Myocyte (in vitro differentiated cells): ENCODE measurements at places on chromosomes 6 and 20. TPM values are rescaled to one million over a fixed set of nuclear protein-coding genes. Genes with fewer than 3 reads are reported as not detected.
A peak's percentile ranks its signal among the peaks of the same experiment; 100 is the strongest.

Gene SYTL3
- total RNA-seq, result 6.9 and 7.1 TPM in 2 replicates

- DNase-seq, result peak; percentile 99
Measured at GRCh38 chr20:62558779-62559178, 83.0 kb upstream of the GATA5 start.

DNA sequence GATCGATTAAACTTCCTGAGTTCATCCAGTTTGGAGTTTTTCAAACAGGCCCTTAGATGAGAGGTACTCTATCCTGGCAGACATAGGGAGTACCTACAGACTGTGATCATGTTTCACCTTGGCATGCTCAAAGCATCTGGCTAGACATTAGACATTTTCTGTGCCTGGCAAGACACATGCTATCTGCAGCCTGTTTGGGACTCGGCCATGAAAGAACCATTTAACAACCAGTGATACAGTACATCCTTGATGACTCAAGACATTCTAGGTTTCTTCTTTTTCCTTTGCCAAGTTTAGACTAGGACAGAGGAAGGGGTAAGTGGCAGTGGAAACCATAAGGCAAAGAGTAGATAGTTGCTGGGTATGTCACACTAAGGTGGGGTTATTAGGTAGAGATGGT lies 15.4 kb upstream of the PAQR8 start:
- DNase-seq, result no peak

GRCh38 chr6:36609582-36609981 lies 15.4 kb downstream of the SRSF3 start:
- DNase-seq, result no peak

Gene CTCFL
- total RNA-seq, result not detected in 2 replicates

GRCh38 chr6:125888989-125889656 lies 67.4 kb upstream of the HINT3 start:
- DNase-seq, result no peak
